LNCaP clone FGC (cell line): ENCODE measurements at places on chromosomes 6 and 20.

- no peak for DNase-seq
Observed at GRCh38 chr6:159679091-159680077, 13.7 kb downstream of the SOD2 start.

GRCh38 chr6:124577734-124578281, 384.4 kb upstream of the RNF217 start:
- no peak for DNase-seq

DNA sequence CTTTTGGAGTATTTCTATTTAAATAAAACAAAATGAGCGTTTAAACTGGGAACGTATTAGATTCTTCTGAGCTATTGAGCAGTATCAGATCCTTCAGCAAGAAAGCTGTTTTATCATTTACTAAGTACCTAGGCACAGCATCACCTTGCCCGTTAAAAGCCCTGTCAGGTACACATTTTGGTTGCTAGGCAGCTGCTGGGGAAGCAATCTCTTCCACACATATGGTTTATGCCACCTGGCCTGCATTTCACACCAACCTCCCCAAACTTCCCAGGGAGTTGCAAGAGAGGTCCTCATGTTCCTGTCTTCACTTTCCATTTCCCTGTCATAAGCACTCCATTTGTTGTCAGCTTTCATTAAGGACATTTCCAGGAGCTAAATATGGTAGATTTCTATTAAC, 400.1 kb downstream of the PLCB1 start:
- DNase-seq = no peak

GRCh38 chr6:6406715-6407070, 86.2 kb upstream of the F13A1 start:
- no peak for DNase-seq

GRCh38 chr20:54654450-54654849, 179.1 kb downstream of the DOK5 start:
- DNase-seq = no peak

DNA sequence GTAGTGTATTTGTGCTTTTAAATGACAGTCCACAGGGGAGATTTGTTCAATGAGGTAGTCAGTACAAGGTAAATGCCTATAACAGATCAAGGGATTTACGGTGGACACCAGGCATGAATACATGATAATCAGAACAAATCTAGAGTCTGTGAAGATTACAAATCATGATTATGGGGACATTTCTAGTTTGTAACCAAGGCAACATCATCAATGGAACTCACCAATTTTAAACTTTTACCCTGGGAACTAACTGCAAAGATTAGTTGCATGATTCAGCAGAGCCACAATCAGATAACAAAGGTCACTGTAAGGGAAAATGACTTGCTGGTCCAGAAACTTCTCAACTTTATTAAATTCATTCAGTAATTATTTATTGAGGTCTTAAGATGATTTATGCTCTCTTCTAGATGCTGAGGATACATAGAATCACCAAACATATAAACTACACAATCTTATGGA, at the start of gene CRISP1:
CRISP1 (minus strand) TSS at position 51 of the 459 bp plus-strand sequence. CDS start 9,135 bp downstream, outside the sequence.
- DNase-seq = no peak

DNA sequence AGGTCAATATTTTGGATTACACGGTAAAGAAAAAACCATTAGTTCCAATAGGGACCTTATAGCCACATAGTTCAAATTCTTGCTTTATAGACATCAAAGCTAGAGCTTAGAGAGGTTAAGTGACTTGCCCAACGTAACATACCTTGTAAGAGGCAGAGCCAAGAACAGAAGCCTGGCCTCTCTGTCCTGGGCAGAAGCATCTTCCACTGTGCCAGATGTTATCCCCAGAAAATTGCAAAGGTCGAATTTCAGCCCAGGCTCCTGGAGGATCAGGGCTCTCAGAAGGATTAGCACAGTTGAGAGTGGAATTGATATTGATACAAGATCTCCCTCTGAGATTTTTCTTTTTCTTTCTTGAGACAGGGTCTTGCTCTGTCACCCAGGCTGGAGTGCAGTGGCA, 6.1 kb downstream of the SMIM28 start:
- no peak for DNase-seq

DNA sequence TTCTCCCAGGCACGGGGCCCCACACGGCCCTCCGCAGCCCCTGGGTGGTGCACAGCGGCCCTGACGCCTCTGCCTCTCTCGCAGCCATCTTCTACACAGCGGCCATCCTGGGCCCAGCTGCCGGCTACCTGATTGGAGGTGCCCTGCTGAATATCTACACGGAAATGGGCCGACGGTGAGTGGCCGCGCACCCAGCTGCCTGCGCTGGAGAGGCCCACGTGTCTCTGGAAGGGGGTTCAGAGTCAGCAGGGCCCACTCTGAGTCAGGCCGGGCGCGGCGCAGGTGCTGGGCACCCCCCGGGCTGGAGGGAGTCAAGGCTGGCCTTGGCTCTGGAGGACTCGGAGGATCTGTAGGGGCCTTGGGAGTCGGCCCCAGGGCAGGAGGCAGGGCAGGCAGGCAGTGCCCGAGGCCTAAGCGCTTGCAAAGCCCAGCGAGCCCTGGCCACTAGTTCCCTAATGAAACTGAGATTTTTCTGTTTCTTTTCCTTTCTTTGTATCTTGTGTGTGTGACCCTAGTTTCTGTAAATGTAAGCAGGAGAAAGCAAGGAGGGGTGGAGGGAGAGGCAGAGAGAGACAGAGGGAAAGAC, 16.4 kb downstream of the SLCO4A1 start:
- no peak for DNase-seq

DNA sequence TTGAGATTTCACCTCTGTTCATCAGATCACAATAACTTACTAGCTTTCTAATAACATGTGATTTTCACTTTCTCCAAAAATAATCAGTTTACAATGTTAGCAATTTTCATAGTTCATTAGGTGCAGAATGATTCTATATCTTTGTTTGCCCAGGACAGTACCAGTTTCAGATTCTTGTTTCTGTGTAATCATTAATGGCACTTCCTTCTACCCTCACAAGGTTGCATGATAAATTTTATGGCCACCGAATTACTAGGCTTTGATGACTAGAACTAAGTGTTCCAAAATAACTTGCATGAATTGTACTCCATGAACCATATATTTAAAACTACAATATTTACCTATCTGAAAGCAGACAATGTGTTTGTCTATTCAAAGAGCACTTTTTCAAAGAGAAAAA, 442.3 kb downstream of the EPHA7 start:
- peak; percentile 17 for DNase-seq

- peak; percentile 52 for DNase-seq
Observed at GRCh38 chr6:1424306-1424927, 35.0 kb downstream of the FOXF2 start.

- peak; percentile 13 for DNase-seq
Observed at GRCh38 chr6:63352544-63353285, 32.9 kb upstream of the LGSN start.

- no peak for DNase-seq
Observed at GRCh38 chr6:47734831-47735481, 36.6 kb downstream of the ADGRF4 start.

DNA sequence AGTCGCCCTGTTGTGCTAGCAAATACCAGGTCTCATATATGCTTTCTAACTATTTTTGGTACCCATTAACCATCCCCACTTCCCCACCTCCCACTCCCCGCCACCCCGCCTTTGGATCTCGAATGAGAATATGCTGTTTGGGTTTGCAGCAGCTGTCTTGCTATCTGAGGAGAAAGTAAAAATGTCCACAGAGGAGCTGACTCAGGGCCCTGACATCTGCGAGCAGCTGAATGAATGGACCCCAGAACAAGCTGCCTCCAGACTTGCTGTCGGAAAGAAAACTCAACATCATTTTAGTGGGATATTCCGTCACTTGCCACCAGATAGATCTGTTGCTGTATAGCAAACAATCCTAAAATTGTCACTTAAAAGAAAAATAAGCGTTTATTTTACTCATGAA, 103.7 kb downstream of the LINC00237 start:
- no peak for DNase-seq

DNA sequence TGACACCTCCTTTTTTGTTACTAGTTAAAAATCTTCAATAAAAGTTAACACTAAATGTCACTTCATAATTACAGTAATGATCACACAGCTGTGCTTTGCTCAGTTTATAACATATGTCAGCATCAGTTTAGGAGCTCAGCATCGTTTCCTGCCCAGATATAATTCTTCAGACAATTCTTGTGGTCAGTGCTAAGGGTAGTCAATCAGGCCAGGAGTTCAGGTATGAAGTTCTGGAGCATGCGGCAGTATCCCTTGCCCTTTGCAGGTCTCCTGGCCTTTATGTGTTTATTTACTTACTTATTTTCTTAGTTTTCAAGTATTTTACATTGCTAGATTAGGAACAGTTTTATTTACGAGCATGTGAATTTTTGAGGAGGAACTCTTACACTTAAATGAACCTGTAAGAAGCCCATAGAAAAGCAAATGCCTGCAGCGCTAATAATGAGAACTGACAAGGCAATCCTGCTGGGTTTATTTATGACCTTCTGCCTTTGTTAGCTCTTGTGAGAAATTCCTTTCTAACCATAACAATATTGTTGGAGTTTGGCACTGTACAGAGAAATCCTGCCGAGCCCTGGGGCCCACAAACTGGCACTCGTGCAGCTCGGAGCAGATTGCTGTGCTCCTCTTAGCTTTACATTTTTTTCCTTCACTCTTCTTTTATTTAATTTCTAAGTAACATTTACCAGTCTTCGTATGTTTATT, 252.8 kb downstream of the TMEM242 start:
- no peak for DNase-seq

- DNase-seq = no peak
Observed at GRCh38 chr6:41601248-41601549, 37.1 kb upstream of the MDFI start.

DNA sequence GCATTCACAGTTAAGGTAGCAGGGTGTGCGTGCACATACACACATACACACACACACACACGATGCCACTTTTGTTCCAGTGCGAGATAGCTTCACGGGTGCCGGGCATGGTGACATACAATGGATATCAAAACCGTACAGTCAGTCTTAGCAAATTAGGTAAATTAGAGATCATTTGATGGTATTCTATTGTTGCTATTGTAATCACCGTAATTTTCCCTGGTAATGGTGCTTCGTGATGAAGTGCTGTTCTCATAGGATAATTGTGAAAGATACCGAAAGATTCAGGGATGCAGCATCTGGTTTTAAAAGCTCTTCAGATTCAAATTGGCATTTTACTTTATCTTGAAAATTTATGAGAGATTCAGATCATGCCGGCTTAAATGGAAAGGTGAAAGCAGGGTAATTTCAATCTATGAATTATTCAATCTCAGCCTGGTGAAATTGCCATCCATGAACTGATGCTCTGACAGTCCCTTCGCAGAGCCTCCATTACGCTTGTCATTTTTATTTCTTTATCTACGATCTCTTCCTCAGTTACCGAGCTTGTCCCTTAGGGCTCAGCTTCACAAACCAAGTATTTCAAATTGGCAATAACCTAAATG, 71.3 kb upstream of the SOX4 start:
- DNase-seq = no peak

DNA sequence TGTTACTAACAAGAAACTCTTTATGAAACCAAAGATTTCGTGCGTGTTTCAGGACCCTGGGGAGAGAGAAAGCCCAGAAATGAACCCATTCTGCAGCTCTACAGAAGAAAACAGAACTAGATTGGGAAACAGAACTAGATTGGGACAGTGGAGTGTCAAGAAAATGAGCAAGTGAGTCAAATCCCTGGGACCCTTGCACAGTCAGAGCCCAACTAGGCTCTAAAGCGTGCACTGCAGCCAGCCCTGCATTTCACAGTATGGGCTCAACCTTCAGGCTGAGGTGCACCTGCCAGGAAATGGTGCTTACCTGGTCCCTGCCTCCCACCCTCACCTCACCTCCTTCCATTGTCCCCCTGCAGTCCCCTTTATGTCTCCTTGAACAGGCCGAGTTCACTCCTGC, 39.7 kb downstream of the BFSP1 start:
- no peak for DNase-seq

GRCh38 chr6:148739822-148740128, 7.1 kb upstream of the UST start:
- DNase-seq = no peak

- DNase-seq = no peak
Observed at GRCh38 chr20:1822564-1823449, 72.4 kb upstream of the SIRPA start.

- DNase-seq = no peak
Observed at GRCh38 chr6:135627092-135627715, 129.7 kb upstream of the AHI1 start.

DNA sequence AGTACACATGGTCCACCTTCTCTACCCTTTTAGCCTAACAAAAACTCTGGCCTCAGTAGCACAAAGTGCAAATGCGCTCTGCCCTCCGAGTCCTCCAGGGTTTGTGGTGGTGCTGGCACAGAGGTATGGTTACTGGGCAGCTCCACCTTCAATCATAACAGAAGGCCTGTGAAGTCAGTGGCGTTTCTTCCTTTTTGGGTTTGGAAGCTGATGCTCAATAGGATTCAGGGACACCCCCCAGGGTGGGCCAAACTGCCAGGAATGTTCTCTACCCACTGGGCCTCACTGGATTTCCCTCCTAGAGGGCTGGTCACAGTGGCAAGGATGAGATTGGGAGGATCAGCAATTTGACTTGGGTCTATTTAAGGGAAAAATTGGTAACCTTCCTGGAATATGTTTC, 286.1 kb upstream of the FOXQ1 start:
- no peak for DNase-seq

DNA sequence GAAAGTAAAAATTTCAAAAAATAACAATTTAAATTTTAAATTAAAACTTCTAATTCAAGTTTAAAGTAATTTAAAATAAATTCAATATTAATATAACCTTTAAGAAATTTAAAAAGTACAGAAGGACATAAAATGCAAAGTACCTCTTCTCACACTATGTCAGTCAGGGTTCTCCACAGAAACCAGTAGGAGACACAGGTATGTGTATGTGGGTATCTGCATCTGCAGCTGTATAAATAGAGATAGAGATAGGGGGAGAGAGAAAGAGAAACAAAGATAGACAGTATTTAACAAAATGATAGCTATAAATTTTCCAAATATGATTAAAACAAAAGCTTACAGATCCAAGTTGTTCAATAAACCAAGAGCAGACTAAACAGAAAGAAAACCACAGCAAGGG, 190.8 kb downstream of the ERMARD start:
- no peak for DNase-seq
